Right ventricle myocardium superior (tissue), 1 donor: ENCODE measurements at places on chromosomes 7 and 10.

DNA sequence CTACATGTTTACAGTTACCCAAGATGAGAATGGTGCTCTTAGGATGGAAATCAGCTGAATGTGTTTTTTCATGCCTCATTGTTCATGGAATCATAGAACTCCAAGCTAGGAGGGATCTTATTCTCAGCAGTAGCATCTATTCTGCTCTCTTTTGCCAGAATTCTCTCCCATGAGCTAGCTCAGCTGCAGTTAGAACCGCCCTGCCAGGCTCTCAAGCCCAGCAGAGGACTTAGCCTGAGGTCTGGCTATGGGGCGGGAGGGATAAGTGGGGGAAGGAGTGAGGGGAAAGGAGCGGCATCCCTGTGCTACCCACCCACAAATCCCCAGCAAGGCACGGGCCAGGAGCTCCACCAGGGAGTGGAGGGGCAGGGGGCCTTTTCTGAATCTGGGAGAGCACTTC lies 120.7 kb upstream of the PLXNA4 start:
- no peak for DNase-seq

GRCh38 chr7:115549910-115550309 lies 480.7 kb downstream of the TFEC start:
- no peak for DNase-seq

DNA sequence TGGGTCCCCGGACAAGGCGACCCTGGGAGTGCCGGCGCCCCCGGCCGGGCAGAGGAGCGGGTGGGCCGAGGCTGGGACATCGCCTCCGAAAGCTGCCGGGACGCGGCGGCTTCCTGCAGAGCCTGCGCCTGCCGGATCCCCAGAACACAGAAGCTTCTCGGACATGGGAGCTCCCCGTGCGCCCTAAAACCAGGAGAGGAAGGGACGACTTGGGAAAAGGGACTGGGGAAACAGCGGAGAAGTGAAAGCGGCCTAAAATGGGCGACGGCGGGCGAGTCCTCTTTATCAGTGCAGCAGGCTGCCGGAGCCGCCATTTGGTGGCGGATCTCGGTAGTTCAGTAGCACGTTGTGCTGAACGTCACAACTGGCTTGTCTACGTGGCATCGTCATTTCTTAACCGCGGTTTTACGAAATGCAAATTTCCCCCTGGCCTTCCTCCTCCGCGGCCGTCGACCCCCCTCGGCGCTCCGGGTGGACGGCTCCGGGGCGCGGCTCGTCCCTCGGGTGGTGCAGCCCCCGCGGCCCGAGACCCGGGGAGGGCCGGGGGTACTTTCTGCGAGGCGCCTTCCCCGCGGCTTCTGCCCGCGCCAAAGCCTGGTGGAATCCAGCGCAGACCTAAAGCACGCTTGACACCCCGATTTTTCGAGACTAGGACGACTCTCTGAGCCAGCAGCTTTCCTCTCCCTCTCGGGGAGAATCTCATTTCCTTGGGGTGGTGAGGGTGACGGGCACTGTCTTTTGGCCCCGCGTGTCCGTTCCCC lies 9.9 kb upstream of the SPAG6 start:
- peak; percentile 67 for DNase-seq

DNA sequence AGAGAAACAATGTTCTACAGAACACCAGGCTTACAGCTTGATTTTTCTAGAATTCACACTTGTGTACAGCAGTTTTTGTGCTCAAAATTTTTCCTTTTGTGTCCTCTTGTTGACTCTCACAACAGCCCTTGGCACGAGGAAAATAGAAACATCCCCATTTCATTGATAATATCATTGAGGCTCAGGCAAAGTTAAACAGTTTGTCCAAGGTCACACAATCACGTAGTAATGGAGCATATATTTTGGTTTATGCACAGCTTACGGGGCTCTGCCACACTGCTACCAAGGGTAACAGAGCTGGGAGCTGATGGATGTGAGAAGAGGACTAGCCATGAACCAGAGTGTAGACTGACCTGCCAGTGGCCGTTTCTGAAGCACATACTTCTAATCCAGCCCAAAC lies 292.0 kb downstream of the FZD1 start:
- DNase-seq = no peak

DNA sequence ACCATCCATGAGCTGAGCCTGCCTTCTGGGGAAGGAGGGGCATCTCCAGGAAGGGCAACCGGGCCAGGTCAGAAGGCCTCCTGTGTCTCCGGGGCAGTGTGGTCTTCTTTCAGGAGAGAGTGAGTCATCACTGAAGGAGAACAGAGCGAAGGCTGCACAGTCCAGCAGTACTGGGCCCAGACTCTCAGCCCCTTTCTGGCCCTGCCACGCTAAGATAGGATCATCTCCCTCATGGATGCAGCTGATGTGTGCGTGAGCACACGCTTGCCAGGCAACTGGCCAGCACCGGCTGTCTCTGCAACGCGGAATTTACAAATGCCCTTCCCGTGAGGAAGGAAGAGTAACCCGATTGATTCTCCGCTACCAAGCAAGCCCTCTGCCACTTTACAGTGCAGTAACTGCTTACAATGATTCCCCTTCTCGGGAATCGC lies 328.2 kb downstream of the TNS3 start:
- DNase-seq = peak; percentile 61

GRCh38 chr10:78218798-78219490 lies 185.3 kb downstream of the RPS24 start:
- DNase-seq = no peak

GRCh38 chr7:24732646-24733413 lies 24.4 kb downstream of the GSDME start:
- DNase-seq = no peak

DNA sequence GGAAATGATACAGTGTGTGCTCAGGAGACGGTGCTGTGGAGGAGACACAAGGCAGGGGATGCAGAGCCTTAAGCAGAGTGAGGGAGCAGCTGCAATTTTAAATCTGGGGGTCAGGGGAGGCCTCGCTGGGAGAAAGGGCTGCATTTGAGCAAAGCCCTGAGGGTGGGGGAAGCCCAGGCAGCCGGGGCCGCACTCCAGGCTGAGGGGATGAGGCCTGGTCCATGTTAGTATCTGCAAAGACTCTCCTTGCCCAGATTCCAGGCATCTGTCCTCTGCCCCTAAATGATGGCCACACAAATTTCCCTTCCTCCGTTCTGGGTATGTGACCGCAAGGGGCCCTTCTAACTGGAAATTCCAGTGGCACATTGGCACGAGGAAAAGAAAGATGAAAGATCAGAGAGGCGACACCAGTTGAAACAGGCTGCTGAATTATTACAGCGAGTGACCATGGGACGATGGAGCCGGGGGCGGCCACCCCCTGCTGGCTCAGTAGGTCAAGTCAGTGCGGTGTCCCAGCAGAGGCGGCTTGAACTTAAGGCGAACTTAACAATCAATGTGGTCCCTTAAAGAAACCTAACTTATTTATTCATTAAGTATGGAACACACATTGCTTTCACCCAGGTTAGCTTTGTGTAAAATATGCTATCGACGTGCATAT lies 62.3 kb upstream of the KAT6B start:
- DNase-seq = no peak
